NCI-H69 (cell line): ENCODE measurements at places on chromosomes 2 and 18.

- DNase-seq = no peak
These were observed 35.9 kb upstream of the SCN9A start for GRCh38 chr2:166411473-166412230.

- no peak for DNase-seq
These were observed 12.6 kb upstream of the EIF2AK3 start for GRCh38 chr2:88639865-88640264.

DNA sequence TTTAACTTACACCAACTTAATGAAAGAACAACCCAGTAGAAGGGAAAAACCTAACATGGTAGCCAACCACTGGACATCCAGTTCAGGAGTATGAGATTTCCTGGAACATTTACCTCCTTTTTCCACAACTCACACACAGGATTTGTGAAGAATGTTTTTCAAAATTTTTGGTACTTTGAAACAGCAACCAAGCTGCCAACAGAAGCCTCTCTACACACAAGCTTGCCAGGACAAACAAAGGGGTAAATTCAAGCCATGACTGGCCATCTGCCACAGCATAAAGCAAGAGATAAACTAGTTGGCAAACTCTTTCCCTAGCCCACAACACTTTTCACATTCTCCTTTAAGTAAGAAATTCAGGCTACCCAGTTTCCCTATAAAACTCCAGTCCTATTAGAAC, 21.4 kb downstream of the MGAT4A start:
- DNase-seq = peak; percentile 49

- no peak for DNase-seq
These were observed 65.1 kb downstream of the MBP start for GRCh38 chr18:77067291-77068061.

- DNase-seq = no peak
These were observed 5.1 kb downstream of the PLEKHA3 start for GRCh38 chr2:178485356-178485755.

DNA sequence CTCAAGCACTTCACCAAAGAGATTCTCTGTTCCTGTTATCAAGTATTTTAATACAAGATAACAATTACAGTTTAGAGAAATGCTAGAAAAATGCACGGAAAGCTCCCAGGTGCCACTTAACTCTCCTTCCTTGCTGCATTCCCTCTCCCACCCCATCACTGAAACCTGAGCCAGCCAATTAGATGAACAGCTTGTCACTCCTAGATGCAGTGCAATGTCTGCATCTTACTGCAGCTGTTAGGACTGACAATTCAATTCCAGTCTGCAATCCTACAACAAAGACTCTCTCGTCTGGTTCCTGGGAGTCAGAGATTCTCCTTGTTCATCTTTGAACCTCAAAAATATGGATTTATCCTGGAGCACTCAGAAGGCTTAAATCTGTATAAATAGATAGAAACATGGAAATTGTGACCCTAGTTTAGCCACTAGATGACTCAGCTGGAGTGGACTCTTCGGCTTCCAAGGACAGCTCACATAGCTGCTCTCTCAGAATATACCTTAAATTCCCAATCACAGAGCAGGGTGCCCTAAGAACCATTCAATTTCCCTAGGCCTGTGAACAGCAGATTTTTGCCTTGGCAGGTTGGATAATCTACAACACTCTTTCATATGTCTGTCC, 311.1 kb downstream of the NRXN1 start:
- peak; percentile 89 for DNase-seq

DNA sequence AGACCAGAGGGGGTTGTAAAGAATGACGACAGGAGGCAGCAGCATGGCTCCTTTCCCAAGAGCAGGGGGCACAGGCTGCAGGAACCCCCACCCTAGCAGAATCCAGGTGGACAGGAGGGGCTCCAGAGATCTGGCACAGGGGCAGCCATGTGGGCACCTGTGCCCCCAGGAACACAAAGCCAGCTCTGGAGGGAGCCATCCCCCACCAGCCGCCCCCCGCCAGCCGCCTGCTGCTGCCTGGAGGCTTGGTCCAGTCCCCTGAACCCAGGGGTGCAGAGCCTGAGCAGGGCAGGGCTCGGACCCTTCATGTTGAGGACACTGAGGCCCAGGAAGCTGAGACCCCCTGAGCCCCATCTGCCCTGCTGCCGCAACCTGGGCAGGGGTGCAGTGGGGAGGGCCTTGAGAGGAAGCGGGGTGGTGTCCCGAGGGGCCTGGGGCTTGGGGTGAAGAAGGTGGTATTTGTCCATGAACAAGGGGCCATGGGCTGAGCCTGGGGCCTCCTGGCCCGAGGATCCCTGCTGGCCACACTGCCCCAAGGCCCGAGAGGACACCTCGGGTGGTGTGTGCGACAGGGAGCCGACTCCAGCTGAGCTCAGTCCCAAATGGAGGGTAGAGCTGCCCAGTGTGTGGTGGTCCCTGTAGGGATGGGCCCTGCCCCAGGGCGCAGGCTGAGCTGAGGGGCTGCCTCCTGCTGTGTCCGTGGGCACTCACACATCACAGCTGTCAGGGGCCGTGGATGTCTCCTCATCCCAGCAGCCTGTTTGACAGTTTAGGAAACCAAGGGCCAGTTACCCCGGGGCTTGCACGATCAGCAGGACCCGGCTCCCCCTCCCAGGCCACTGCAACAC, 39.8 kb upstream of the SNED1 start:
- no peak for DNase-seq

DNA sequence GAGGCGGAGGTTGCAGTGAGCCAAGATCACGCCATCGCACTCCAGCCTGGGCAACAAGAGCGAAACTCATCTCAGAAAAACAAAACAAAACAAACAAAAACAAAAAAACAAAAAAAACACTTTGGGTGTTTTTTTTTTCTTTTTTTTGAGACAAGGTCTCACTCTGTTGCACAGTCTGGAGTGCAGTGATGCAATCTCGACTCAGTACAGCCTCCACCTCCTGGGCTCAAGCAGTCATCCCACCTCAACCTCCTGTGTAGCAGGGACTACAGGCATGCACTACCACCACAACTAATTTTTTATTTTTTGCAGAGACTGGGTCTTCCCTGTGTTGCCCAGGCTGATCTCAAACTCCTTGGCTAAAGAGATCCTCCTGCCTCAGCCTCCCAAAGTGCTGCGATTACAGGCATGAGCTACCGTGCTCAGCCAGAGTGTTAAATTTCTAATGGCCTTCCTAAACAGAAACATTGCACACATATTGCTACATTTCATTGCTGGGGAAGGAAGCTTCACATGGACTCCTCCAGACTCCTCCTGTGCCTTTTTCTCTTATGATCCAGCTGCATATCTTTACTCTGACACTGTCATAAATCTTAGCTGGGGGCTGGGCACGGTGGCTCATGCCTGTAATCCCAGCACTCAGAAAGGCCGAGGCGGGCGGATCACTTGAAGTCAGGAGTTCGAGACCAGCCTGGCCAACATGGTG, 19.7 kb downstream of the STARD7 start:
- DNase-seq = no peak

DNA sequence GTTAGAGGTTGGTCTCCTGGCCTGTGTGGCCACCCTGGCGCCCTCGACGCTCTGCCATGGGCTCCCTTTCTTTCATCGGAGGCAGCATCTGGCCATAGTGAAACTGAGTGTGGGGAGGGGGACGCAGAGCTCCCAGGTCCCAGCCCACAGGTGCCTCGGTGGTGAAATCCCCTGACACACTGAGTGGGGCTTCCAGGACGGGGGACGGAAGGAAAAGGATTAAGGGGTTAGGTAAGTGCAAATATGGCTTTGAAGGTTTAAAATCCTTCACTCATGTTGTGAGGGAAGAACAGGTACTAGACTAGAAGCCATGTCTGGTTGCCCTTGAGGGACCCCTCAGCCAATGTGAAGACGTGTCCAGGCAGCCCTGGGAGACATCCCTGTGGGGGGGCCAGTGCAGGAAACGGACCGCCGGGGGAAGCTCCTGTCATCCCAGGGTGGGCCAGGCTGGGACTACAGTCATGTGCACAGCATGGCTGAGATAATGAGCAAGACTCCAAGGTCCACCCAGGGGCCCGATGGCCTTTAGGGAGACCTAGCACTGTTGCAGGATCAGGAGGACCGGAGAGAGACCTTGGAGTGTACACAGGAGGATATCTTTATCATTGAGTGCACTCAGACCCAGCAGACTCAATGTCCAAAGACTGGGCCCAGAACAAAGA, 36.3 kb downstream of the RTP5 start:
- no peak for DNase-seq
